Astrocyte (in vitro differentiated cells and primary cell): ENCODE measurements at places on chromosomes 2 and 18. TPM values are rescaled to one million over a fixed set of nuclear protein-coding genes. Genes with fewer than 3 reads are reported as not detected.

- DNase-seq = no peak
These were observed 38.1 kb upstream of the MMADHC start for GRCh38 chr2:149625671-149626070.

The CABYR gene
- 7.0 and 7.8 TPM in 2 replicates for total RNA-seq

GRCh38 chr2:222434204-222434603, 9.9 kb downstream of the SGPP2 start:
- no peak for DNase-seq

DNA sequence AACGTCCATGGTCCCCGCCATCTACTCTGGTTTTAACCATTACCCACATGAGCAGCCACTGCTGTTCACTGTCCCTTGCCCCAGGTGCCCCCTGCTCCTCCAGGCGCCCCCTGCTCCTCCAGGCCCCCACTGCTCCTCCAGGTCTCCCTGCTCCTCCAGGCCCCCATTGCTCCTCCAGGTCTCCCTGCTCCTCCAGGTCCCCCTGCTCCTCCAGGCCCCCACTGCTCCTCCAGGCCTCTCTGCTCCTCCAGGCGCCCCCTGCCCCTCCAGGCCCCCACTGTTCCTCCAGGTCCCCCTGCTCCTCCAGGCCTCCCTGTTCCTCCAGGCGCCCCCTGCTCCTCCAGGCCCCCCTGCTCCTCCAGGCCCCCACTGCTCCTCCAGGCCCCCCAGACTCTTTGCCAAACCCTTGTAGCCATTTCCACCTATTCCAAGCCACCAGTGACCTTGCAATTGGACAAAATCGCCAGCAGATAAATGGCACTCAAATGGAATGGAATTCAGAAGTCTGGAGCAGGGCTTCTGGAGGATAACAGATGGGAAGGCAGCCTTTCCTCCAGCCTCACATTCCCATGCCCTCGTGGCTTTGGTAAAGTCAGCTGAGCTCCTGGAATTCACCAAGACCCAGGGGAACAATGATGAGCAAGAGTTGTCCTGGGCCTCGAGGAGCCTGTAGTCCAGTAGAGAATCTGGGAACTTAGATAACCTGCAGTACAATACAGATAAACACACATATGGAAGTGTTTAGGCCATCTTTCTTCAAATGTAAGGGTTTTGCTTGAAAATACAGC, 13.3 kb upstream of the RPL31 start:
- peak; percentile 8 for DNase-seq

DNA sequence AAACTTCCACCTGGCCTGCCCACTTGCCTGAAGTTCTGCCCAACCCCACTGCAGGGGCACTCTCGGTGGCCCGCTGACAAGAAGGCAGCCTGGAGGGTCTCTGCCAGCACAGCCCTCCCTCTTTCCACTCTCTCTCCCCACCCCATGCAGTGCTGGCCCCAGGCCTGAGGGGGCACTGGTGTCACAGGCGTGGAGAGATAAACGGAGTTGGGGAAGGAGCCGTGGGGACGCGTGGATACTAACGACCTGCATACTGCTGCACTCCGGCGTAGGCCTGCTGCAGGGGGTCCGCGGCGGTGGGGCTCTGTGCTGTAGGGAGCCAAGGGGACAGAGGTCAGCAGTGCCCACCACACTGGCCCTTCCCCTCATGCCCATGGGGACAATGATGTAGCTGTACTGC, 299.3 kb downstream of the CELF4 start:
- DNase-seq = no peak

The MARCHF4 gene
- total RNA-seq = 28.1 and 42.8 TPM in 2 replicates

DNA sequence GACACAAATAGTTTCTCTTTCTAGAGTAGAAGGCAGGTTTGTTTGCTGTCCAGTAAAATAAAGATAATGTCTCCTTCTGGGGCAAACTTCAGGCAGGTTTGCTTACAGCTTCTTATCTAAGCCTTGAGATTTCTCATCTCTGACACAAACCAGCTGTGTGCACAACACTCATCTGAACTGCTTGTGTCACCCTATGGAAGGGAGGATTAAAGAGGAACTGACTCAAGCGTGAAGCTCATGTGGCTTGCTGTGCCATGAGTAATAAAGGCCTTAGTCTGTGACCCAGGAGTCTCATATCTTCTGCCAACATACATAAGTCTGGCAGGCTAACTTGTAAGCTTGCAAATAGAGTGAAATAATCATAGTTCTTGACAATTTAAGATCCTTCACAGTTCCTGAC, 24.2 kb upstream of the CPO start:
- peak; percentile 96 for DNase-seq

GRCh38 chr2:105376789-105377240, 22.0 kb downstream of the FHL2 start:
- DNase-seq = peak; percentile 92

The IL37 gene
- total RNA-seq = not detected in 2 replicates

The ZC3H6 gene
- 3.9 and 7.4 TPM in 2 replicates for total RNA-seq

DNA sequence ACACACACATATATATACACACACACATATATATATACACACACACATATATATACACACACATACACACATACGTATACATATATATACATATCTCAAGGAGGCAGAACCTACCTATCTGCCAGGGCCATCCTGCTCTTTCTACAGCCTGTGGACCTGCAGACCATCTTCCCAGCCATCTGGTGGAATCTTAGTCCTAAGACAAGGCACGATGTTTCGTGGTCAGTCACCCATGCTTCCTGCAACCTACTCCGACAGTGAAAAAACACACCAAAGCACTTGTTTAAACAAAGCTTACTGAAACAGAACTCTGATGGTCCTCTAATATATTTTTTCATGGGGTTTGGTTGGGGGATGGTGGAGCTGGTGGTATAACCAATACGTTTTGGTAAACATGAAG, 164.2 kb upstream of the ZNF521 start:
- no peak for DNase-seq

The MAPRE2 gene
- total RNA-seq = 27.4 and 33.8 TPM in 2 replicates

The AKAIN1 gene
- total RNA-seq = not detected in 2 replicates

The ALPI gene
- total RNA-seq = not detected in 2 replicates

DNA sequence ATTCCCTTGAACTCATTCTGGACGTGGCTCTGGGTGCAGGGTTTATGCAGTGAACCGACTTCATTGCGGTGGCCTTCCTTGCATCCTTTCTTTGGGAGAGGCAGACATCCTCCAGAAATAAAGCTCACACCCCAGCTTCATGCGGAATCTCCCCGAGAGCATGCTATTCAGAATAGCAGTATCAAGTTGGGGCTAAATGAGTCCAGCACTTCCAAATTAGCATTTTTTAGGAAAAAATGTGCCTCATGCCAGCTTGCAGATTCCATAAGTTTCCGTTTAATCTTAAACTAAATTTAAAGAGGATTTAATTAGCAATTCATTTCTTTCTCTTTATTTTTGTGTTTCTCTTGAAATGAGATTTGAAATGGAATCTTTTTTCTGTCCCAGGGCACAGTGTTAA, 107.4 kb upstream of the HDAC4 start:
- DNase-seq = no peak

DNA sequence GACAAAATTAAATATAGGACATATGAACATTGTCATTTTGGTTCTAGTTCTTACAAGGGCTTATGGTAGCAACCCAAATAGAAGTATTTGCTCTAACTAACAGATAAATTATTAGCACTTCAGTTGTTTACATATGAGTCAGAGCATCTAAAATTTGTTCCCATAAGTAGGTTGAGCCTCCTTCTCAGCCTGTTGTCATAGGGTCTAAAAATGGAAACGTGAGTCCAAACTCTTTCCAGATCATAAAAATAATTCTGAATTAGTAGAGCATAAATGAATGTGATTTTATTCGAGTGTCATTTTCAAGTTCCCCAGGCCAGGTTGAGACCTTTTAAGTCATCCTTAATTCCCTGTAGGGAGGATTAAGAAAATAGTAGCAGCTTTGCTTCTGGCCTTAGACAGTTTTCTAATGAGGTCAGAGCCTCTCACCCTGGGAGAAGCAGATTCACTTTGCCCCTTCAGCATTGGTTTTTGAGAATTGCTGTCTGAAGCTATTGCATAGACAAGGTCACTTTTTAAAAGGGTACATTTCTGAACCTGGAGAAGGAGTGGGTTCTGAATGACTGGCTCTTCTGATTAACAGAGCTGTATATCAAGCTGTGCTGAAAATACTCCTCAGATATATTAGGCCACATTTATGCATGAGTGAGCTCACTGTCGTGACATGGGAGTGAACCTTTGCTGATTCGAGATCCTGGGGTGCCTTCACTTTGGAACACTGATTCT, 164.3 kb downstream of the NEDD4L start:
- peak; percentile 37 for DNase-seq

GRCh38 chr2:236177604-236177966, 9.4 kb upstream of the GBX2 start:
- no peak for DNase-seq

DNA sequence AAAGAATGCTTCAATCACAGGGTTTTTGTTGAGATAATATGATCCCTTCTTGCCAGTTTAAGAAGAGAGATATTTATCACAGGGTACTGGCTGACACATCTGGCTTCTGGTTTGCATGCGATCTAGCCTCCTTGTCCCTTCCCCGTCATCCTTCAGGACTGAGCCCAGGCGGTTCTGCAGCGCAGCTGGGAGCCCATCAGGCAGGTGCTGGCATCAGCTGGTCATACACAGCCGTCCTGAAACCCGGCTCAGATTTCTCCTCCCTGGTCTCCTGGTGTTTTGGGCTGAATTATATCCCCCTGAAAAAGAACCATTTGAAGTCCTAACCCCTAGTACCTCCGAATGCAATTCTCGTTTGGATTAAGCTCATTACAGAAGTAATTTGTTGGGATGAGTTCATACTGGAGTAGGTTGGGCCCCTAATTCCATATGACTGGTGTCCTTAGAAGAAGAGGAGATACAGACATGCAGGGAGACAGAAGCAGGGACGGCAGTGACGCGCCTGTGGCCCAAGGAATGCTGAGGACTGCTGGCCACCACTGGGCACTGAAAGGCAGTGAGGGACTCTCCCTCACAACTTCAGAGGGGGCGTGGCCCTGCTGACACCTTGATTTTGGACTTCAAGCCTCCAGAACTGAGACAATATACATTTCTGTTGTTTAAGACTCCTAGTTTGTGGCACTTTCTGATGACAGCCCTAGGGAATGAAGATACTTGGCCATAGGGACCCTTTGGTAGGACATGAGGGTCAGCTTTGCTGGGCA, 83.9 kb upstream of the ODC1 start:
- no peak for DNase-seq

DNA sequence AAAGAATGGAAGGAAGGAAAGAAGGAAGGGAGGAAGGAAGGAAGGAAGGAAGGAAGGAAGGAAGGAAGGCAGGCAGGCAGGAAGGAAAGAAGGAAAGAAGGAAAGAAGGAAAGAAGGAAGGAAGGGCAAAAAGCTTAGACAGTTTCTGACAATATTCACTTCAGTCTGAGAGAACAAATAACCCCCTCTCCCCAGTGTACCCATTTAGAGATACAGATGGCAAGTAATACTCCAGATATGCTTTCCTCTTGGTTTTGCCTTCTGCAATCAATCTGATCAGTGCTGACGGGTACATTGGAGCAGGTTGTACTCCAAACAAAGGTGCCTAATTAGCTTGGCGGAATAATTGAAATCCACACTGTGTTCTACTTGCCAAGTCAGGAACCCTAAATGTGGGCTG, 534.6 kb upstream of the TMEFF2 start:
- DNase-seq = no peak

The SLC9A4 gene
- total RNA-seq = 0.07 and 0.09 TPM in 2 replicates

- no peak for DNase-seq
These were observed 314.6 kb upstream of the VWC2L start for GRCh38 chr2:214096208-214096715.

- no peak for DNase-seq
These were observed 219.9 kb downstream of the CDH20 start for GRCh38 chr18:61553045-61553659.

The FAP gene
- total RNA-seq = 0.96 and 1.3 TPM in 2 replicates

The WDR54 gene
- total RNA-seq = 14.8 and 17.5 TPM in 2 replicates

The CNDP1 gene
- 0.31 TPM in 1 of 2 replicates, not detected in the other for total RNA-seq

DNA sequence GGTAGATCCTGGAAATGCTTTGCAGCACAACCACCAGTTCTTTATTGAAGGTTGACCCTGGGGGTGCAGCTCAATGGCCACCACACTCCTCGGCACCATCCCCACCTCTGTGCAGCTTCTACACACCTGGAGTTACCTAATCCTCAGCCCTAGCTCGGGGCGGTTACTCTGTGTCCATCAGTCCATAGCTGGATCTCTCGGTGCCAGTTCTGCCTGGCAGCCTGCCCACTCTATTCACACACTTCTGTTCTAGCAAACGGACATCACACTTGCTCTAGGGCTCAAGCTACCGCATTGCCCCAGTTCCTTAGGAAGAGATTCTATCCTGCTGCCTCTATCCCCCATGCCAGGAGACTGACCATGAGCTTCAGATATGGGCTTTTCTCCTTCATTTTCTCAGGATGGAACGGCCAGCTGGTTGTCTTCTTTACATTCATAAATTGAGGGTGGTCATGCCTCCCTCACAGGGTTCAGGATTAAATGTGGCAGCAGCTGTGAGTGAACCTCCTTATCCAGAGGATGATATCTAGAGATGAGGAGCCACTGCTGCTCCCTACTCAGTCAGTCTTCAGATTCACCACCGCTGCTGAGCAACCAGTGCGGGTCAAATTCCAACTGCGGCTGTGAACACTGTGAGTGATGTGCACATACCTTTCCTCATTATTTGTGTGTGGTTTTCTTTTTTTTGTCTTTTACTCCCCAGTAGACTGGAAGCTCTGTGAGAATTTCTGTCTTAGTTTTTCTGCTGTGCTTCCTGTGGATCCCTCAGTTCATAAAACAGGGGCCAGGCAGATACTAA, 66.9 kb upstream of the TRIB2 start:
- no peak for DNase-seq

The DSC1 gene
- 0.18 and 0.43 TPM in 2 replicates for total RNA-seq

The IL1A gene
- total RNA-seq = 0.31 and 0.43 TPM in 2 replicates

- peak; percentile 95 for DNase-seq
These were observed 82.9 kb downstream of the ADCYAP1 start for GRCh38 chr18:987325-988186.

The SEMA4F gene
- total RNA-seq = 12.5 and 13.9 TPM in 2 replicates

DNA sequence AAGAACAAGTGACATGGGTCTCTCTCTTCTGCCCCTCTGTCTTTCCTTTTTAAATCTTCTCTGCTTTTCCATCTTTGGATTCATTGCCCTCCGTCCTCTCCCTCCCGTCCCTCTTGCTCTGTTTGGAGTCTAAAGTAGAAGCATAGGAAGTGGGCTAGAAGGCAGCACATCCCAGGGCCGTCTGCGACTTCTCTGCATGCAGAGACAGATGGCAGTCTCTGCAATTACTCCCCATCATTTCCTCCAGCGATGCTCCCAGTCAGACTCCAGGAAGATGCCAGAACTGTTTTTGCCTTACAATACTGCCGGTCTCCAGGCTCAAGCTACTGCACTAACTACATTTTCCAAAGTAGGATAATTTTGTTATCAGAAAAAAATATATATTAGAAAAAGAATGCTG, 35.2 kb upstream of the LPIN2 start:
- DNase-seq = no peak

DNA sequence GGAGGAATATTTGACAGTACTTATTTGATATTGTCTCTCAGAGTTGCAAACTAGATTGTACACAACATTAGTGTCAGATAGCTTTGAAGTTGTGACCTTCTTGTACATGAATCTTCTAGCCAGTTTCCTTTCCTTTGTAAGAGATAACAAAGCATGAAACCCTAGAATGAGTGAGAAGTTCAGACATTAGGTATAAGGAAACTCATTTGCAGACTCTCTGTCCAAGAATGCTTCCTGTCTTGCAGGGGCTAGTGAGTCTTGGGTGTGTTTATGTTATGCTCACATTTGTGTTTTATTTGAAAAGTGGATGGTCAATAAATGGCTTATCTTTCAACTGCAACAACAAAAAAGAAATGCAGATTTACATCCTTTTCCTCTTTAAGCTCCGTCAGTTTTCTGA, 1.4 kb downstream of the BOD1L2 start:
- DNase-seq = no peak

The LYG2 gene
- not detected in 2 replicates for total RNA-seq
